ENCODE measurements at places on chromosomes 4 and X. TPM values are rescaled to one million over a fixed set of nuclear protein-coding genes. Genes with fewer than 3 reads are reported as not detected.

The CCNB3 gene
- total RNA-seq, result not detected

The NPY2R gene
- 0.62 TPM for total RNA-seq

The S100G gene
- total RNA-seq, result not detected

The MAGED4 gene
- 25.8 TPM for total RNA-seq

The OTUD6A gene
- total RNA-seq, result not detected

The NEXMIF gene
- total RNA-seq, result not detected

DNA sequence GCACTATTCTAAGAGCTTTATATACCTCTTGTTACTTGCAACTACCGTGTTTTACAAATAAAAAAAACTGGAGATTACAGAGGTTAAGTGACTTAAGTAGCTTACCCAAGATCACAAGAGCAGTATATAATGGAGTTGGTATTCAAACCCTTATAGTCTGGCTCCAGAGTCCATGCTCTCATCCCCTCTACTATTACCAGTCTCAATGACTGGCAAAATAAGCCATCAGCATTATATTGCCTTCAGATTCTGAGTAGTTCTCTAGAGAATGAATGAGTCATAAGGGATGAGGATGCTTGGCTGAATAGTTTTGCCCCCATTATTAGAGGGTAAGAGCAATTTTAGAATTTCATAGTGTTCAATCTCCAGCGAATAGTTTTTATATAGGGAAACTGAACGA lies 170.1 kb upstream of the ATOH1 start:
- DNase-seq, result no peak

GRCh38 chrX:134737061-134737460 lies 78.8 kb upstream of the PLAC1 start:
- DNase-seq, result peak; percentile 1

GRCh38 chrX:141928432-141928831 lies 24.7 kb downstream of the MAGEC1 start:
- DNase-seq, result no peak

DNA sequence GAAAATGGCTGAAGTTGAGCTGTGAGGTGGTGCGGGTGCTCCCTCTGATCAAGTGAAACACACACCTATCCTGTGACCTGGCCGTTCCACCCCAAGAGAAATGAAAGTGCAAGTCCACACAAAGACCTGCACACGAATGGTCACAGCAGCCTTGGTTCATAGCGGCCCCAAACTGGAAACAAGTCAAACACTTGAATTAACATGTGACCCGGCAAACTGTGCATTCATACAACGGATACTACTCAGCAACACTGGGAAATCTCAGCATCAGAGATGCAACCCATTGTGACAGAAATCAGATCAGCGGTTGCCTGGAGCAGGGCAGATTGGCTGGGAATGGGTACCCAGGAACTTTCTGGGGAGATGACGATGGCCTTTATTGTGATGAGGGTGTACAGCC lies 7.6 kb downstream of the G6PD start:
- no peak for DNase-seq

DNA sequence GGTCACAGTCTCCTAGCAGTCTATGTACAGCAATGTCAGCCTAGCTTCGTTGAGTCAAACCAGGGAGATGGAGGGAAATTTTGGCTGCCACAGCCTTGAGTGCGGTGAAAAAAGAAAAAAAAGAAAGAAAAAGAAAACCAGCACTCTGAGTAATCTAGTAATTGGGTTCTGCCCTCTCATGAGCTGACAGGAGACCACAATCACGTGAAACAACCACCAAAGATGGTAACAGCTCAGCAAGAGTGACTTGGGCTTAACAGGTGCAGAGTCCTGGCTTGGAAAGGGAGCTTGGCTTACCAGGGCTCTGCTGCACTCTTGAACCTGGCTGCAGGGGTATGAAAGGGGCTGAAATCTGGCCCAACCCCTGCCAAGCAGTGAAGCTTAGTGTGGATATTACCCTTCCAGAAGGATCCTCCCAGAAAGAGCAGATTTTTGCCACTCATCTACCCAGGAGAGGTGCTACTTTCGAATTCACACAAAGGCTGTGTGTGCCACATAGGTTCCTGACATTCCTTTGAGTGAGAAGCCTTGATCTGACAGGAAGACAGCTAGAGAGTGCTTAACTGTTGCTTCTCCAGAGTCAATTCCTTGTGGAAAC lies 350.3 kb downstream of the PTTG2 start:
- DNase-seq, result no peak

DNA sequence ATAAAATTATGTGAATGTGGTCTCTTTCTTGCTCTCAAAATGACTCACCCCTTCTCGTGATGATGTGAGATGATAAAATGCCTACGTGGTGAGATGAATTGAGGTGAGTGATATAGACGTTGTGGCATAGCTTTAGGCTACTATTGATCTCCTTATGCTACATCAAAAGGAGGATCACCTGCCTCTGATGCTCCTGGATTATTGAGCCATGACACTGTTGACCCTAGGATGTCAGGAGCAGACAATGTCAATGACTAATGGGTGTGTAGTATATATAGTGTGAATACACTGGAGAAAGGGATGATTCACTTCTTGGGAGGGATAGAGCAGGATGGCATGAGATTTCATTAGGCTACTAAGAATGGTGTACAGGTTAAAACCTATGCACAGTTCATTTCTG lies 210.7 kb upstream of the PRPS2 start:
- DNase-seq, result no peak

- no peak for DNase-seq
Observed at GRCh38 chrX:134324359-134324758, 87.4 kb downstream of the CCDC160 start.

- peak; percentile 92 for DNase-seq
Observed at GRCh38 chr4:10808591-10808990, 124.0 kb upstream of the CLNK start.

DNA sequence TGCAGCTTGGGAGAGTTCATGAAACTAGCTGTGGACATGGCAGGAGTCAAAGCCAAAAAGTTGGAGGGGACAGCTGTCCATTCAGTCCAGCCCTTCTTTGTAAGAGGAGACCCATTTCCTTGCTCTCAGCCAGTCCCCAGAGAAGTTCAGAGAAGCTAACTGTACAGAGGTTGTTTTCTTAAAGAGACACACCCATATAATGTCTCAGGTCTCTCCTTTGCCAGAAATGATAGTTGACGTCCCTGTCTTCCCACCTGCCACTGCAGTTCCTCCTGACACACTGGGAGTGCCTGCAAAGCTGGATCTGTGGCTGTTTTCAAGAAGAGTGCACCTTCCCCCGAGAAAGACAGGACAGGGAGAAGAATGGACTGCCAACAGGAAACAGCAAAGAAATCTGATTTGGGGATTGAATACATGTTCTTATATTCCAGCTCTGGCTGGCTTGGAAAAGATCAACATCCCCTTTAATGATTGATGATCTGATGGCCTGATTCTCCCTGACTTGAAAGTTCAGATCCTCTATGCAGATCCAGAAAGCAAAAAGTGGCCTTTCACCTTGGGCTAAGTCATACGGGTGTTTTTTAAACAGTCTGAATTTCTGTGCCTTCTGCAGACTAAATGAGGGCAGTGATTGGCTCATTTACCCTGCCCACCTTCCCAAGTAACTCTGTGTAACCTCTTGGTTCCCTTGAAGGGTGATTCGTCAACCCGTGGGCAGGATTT lies 87.2 kb downstream of the MAOA start:
- DNase-seq, result no peak

DNA sequence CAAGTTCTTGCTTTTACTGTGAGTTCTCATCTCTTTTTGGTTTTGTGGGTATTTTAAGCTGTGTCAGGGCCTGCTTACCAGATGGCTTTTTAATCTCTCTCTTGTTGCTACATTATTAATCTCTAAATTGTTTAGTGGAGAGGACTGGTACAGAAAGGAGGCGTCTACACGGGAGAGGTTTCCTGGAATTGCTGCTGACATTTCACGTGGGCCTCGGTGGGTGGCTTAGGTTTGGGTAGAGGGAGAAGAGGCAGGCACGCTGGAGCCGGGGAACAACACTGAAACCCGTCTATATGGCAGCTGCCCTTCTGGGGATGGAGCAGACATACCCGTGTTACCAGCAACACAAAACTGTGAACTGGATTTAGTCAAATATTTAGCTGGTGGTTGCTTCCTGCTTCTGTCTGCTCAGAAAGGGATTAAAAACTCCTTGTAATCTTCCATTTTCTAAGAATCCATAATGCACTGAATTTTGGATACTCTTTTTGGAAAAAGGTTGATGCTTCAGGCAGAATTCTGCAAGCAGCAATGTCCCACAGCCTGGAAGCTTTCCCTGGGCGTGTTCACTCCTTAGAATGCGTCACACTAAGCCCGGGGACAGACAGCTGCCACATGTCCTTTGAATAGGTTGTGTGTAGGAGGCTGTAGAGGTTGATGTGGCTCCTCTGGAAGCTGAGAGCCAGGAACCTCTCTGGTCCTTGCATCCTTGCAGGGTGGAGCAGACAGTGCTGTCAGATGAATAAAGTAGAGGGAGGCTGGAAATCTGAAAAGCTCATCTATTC lies 199.8 kb upstream of the GATB start:
- peak; percentile 72 for DNase-seq

- DNase-seq, result no peak
Observed at GRCh38 chr4:185036842-185037241, 18.6 kb downstream of the HELT start.

DNA sequence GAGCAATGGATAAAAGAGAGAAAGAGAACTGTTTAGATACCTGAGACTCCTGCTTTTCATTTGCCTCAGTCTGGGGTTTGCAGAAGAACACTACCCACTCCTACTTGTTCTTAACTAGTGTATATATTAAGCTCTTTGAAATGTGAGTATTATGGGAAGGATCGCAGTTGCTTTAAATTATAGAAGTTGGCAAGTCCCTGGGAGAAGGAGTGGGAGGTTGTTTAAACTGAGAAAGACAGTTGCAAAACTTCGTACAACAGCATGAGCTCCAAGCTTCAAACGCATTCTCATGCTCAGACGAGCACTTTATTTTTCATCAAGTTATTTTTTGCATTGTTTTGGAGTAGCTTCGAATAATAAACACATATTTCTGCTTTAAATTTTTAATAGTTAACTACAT lies 88.1 kb upstream of the C1QTNF7 start:
- DNase-seq, result no peak

- peak; percentile 53 for DNase-seq
Observed at GRCh38 chr4:25861280-25861950, 1.4 kb downstream of the SEL1L3 start.

DNA sequence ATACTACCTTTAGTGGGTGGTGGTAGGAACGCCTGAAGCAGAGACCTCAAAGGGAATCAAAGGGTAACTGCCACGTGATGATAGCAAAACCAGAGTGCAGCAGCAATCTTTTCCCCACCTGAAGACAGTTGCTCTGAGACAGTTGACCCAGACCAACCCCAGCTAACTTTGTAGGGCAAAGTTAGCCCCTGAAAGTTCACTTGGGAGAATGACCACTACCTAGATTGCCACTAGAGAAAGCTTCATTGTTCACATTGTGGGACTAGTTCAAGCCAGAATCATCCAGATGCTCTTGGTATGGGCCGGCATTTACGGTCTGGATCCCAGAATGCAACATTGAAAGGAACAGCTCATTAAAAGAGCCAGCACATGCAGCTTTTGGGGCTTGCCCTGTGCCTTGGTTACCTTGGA lies 4.1 kb downstream of the SEPTIN6 start:
- no peak for DNase-seq

DNA sequence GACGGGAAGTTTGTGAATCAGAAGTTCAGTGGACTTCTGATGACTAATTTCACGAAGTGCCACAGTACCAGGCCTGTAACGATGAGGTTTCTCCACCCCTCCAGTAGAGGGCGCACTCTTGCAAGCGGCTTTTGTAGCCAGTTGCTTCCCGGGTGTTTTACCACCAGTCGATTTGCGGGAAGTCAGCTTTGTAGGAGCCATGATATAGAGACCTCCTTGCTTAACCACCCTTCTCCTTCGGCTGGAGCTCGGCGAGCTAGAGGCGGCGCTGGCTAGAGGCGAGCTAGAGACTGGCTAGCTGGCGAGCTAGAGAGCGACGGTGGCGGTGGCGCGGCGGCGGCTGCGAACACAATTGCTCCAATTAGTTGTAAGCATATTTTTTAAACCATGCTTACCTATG lies 72.0 kb downstream of the IL1RAPL1 start:
- no peak for DNase-seq

DNA sequence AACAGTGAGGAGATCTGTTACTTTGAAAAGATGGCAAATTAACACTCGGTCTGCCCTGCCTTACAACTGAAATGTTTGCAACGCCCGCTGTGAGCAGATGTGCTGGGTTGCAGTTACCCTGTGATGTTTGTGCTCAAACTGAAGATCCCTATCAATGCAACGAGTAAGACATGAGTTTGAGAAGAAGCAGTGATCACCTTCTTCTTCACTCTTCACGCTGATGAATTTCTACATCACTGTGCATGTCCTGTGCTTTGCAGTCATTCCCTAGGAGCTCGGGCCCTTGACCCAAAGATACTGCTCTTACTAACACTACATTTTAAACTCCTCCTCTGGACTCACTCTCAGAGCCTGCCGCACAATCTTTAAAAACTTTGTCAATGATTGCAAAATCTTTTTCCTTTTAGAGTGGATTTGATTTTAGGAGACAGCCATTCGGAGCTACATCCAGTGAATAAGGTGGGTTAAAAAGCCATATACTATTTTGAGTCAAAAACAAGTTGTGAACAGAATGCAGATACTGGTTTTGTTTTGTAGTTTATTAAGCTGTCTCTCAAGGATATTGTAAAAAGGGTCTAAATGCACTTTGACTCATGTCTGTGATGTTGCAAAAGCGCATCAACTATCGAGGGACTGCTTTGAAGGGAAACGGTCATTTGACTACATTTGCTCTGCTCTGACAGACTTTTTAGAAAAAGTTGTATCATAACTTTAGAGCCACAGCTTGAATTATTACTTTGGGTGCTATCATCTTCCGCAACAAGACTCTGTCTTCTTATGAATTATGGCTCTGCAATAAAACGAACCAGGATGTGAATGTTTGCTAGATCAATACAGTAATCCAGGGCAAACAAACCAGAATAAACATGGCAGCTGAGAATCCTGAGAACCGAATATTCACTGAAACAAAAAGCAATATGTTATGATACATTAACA lies 5.7 kb upstream of the RHOH start:
- no peak for DNase-seq

- no peak for DNase-seq
Observed at GRCh38 chr4:124095621-124096020, 616.9 kb downstream of the ANKRD50 start.

DNA sequence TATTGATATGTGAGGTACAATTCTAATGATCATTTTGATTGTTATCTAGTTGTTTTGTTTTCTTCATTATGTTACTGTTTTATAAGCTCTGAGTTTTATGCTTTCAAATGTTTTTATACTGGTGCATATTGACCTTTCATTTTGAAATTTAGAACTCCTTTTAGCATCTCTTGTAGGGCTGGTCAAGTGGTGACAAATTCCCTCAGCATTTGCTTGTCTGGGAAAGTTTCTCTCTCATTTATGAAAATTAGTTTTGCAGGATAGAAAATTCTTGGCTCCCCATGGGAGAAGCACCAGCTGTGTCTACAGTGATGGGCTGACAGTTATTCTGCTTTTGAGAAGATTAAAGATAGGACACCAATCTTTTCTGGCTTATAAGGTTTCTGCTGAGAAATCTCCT lies 105.3 kb upstream of the SPRY1 start:
- no peak for DNase-seq

DNA sequence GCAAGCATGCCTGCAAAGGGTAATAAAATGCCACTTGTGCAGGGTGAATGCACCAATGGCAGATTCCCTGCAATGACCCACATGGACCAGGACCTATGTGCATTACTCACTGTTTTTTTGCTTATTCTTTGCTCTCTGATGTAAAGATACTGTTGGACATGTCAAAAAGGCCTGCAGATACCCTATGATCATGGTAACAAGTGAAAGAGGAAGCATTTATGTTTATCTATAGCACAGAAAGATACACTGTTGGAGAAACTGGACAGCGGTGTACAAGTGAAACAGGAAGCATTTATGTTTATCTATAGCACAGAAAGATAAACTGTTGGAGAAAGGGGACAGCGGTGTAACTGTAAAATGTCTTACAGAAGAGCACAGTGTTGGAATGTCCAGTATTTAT lies 127.5 kb downstream of the PAPSS1 start:
- DNase-seq, result no peak

Measured in G401 (cell line).